Activated CD4-positive, alpha-beta T cell treated with anti-CD3 and anti-CD28 coated beads, Interleukin-2, amount 10 ng/mL, durations not matched to agents 24 days and 14 days (primary cell): ENCODE measurements at places on chromosomes 7 and 10. TPM values are rescaled to one million over a fixed set of nuclear protein-coding genes. Genes with fewer than 3 reads are reported as not detected.

The PRKG1 gene
- total RNA-seq: not detected in 2 replicates

- peaks cover 19% of the 10 kb centered on the region for H3K36me3 ChIP-seq
- H3K4me1 ChIP-seq: peaks cover 34% of the 10 kb centered on the region
- H3K27ac ChIP-seq: peak overlapping the region; percentile 88
- peaks cover 2% of the 10 kb centered on the region for H3K27me3 ChIP-seq
Observed at GRCh38 chr10:98134117-98134430, 383 bp upstream of the R3HCC1L start.

GRCh38 chr7:42059275-42059674 is 177.7 kb downstream of the GLI3 start:
- H3K4me3 ChIP-seq: no peak overlapping the region
- no peaks in the 10 kb centered on the region for H3K27me3 ChIP-seq
- no peaks in the 10 kb centered on the region for H3K4me1 ChIP-seq

DNA sequence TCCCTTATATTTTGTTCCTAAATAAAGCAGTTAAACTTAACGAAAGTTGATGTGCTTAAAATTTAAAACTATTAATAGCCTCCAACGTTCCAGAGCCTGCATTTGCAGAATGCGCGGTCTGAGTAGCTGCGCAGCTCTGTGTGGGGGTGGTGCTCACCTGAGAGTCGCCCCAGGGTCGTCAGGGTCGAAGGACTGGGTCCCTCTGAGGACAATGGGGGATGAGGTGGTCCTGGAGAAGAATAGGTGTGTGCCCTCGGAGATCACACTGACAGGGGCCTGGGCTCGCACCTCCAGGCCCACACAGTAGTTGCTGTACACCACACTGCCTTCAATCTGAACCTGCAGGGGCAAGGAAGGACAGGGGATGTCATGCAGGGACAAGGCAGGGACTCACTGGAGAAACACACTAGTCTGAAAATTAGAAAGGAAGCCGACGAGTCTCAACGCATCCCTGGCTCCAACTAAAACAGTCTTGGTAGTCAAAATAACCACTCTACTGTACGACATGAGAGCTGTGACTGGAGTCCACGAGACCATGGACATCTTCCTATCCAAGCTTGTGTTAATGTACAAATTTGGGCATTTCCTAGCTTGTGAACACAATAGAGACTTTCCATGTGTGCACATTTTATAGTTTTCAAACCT is 54.4 kb downstream of the PKD1L1 start:
- H3K4me1 ChIP-seq: no peaks in the 10 kb centered on the region
- peaks cover 7% of the 10 kb centered on the region for H3K27me3 ChIP-seq
- no peaks in the 10 kb centered on the region for H3K36me3 ChIP-seq
- no peak overlapping the region for H3K4me3 ChIP-seq

GRCh38 chr10:87722716-87723115 is 63.0 kb downstream of the PAPSS2 start:
- H3K27ac ChIP-seq: no peak overlapping the region
- H3K27me3 ChIP-seq: peaks cover 24% of the 10 kb centered on the region
- H3K4me1 ChIP-seq: no peaks in the 10 kb centered on the region
- no peak overlapping the region for H3K4me3 ChIP-seq
- no peaks in the 10 kb centered on the region for H3K36me3 ChIP-seq
